ENCODE measurements at places on chromosomes 13 and 19. TPM values are rescaled to one million over a fixed set of nuclear protein-coding genes. Genes with fewer than 3 reads are reported as not detected.

Gene ZNF471
- 18.7 TPM for total RNA-seq

Gene CA11
- total RNA-seq = 11.3 TPM

Gene KLHL1
- total RNA-seq = 0.13 TPM

Gene PODNL1
- total RNA-seq = not detected

Gene NCCRP1
- total RNA-seq = 3.9 TPM

Gene SLC46A3
- total RNA-seq = 8.3 TPM

Gene NLRP9
- not detected for total RNA-seq

Gene OR7A5
- not detected for total RNA-seq

Gene CTU1
- total RNA-seq = 12.8 TPM

Gene RAB20
- 23.1 TPM for total RNA-seq

Gene ZNF30
- 2.3 TPM for total RNA-seq

Gene IRF3
- total RNA-seq = 68.6 TPM

Gene S1PR2
- total RNA-seq = 16.1 TPM

Gene FARP1
- 39.8 TPM for total RNA-seq

Gene ANGPTL8
- not detected for total RNA-seq

Gene N4BP2L1
- total RNA-seq = 7.2 TPM

Gene DHDH
- not detected for total RNA-seq

Gene ZNF575
- not detected for total RNA-seq

Gene SKA3
- 0.81 TPM for total RNA-seq

Gene ZSCAN4
- total RNA-seq = not detected

Gene ADGRE3
- total RNA-seq = not detected

Gene PRR12
- total RNA-seq = 10.2 TPM

Gene ZNF224
- total RNA-seq = 13.5 TPM

Gene CATSPERD
- total RNA-seq = not detected

Gene ZNF99
- total RNA-seq = 0.02 TPM

Gene MAST1
- not detected for total RNA-seq

Gene ACP4
- total RNA-seq = not detected

Gene IZUMO2
- not detected for total RNA-seq

Gene ZNF536
- total RNA-seq = 7.6 TPM

Gene CGB1
- not detected for total RNA-seq

Gene EXOC3L2
- 2.5 TPM for total RNA-seq

Gene SPIB
- not detected for total RNA-seq

Gene F2RL3
- 2.3 TPM for total RNA-seq

Gene KLF1
- not detected for total RNA-seq

Gene LILRB1
- 1.6 TPM for total RNA-seq

Gene CD70
- total RNA-seq = 2.2 TPM

Gene DIAPH3
- total RNA-seq = 0.49 TPM

Gene ZNF83
- 99.3 TPM for total RNA-seq

Gene ZNF439
- 10.4 TPM for total RNA-seq

Gene URI1
- 65.0 TPM for total RNA-seq

Gene CASP14
- total RNA-seq = not detected

Gene SIGLEC14
- not detected for total RNA-seq

Gene ZNF888
- total RNA-seq = 3.1 TPM
